ENCODE measurements at places on chromosomes 16 and 17.

GRCh38 chr16:71847096-71847495, 1.3 kb downstream of the ATXN1L start:
- no peak for DNase-seq

GRCh38 chr17:8005357-8005756, 2.9 kb downstream of the GUCY2D start:
- DNase-seq, result no peak

- DNase-seq, result no peak
These were observed 26.0 kb downstream of the C17orf67 start for GRCh38 chr17:56807723-56808122.

DNA sequence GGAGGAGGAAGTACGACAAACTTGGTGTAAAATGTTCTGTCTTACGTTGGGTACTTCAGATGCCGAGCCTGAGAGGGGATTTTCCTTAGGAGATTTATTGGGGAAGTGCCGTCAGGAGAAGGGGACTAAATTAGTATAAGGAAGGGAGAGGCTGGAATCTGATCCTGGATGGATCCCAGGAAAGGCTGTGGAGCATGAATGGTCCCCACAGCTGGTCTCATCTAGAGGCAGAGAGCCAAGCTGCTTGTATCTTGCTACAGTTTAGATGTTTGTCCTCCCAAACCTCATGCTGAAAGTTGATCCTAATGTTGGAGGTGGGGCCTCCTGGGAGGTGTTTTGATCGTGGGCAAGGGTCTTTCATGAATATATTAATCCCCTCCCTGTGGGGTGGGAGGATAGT, 798.4 kb upstream of the EEF2KMT start:
- DNase-seq, result no peak

All from B cell (primary cell).